Activated CD4-positive, alpha-beta T cell treated with anti-CD3 and anti-CD28 coated beads, Interleukin-2, amount 10 ng/mL, durations not matched to agents 7 days and 5 days (primary cell): ENCODE measurements at places on chromosomes 2 and 18.

DNA sequence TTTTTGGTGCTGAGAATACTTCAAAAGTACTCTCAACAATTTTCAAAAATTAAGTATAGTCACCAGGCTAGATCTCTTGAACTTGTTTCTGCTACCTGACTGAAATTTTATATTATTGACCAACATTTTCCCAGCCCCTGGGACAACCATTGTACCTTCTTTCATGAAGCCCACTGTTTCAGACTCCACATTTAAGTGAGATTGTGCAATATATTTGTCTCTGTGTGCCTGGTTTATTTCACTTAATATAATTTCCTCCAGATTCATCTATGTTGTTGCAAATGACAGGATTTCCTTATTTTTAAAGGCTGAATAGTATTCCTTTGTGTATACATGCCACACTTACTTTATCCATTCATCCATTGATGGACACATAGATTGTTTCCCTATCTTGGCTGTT is 354.2 kb upstream of the VRK2 start:
- DNase-seq: no peak

- no peak for DNase-seq
These were observed 7.0 kb downstream of the KIF5C start for GRCh38 chr2:148882051-148882450.

DNA sequence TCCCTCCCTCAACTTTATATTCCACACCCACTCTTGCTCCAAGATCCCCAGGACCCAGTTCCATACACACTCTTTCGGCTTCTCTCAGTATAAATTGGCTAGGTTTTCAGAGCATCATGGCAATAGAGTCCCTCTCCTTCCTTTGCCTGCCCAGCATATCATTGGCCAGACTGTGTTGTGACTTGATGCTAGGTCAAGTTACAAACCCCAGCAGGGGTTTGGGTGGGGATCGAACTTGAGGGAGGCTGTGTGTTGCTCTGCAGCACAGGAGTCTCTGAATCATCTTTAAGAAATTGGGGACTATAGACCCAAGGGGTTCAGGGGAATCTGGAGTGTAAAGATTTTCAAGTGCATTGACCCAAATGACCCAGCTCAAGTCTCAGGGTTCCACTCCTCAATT is 477.5 kb upstream of the MEIS1 start:
- no peak for DNase-seq

GRCh38 chr2:11558214-11558886 is 24.5 kb downstream of the GREB1 start:
- no peak for DNase-seq

DNA sequence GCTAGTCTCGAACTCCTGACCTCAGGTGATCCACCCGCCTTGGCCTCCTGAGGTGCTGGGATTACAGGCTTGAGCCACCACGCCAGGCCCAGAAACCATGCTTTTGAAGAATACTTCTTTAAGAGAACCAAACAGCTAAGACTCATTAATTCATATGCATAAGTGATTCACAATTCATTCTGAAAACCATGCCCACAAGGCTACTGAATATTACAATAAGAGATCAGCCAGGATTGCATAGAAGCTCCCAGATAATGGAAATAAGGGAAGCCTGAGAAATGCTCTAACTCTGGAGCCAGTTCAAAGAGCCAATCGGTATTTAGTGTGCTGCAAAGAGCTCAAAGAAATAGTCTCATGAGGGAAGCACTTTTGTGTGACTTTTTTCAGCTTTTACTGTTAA is 2.4 kb downstream of the ZNF396 start:
- no peak for DNase-seq
